ENCODE measurements at places on chromosomes 5 and 9.

GRCh38 chr5:80963521-80963895 lies 3.3 kb downstream of the RASGRF2 start:
- DNase-seq = no peak

DNA sequence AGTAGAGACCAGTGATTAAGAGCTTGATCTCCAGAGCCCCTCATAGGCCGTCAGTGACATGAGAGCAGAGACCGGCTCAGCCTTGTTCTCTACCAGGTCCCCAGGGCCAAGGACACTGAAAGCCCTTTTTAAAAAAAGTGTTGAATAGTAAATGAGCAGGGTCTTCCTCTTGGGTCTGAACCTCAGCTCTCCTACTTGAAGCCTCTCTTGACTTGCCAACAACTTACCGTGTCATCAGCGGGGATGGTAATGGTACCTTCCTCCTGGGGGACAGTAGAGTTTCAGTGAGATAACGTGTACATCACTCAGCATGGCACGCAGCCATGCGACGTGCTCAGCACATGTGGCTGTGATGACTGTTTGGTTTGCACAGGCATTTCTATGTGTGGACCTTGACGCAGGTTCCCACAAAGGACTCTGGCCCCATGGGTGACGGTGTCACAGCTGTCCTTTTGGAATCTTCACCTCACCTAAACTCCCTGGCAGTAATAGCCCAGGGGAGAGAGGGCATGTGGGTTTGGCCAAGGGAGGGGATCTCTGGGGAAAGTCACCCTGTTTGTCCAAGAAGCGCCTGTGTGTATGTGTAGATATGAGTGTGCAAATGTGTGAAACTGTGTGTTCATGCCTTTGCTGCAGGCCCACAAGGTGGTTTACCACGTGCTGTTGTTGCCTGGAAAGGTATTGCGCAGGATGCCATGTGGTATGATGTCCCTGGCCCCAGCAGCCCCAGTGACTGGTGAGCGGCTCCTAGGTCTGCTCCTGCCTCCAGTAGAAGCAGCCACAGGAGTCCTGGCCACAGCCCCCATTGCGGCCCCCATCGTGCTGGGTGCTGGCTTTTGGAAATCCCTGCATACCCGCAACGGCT lies 18.7 kb downstream of the ERGIC1 start:
- no peak for DNase-seq

DNA sequence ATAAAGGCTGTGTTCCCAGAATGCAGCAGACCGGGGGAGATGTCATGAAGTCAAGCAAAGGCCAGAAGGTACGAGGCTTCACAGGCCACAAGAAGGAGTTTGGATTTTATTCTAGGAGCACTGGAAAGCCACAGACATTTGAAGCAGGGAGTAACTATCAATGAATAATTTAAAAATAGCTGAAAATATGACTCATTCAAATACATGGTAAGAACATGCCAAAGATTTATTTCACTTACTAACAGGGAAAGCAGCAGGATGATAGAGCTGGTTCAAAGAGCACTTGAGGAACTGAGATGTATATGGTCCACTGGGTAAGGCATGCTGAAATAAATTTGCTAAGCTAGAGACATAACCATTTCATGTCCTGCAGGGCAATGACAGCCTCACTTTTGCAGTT lies 53.2 kb downstream of the MSX2 start:
- DNase-seq = no peak

- DNase-seq = no peak
Measured at GRCh38 chr5:116622375-116623050, 47.9 kb upstream of the SEMA6A start.

- no peak for DNase-seq
Measured at GRCh38 chr9:136409557-136410455, 608 bp downstream of the ENTR1 start.

- no peak for DNase-seq
Measured at GRCh38 chr5:159765760-159766517, 150.3 kb upstream of the ADRA1B start.

- DNase-seq = peak; percentile 15
Measured at GRCh38 chr9:84239343-84239742, 101.2 kb downstream of the SLC28A3 start.

- DNase-seq = peak; percentile 62
Measured at GRCh38 chr5:138077064-138077696, 6.7 kb upstream of the WNT8A start.

DNA sequence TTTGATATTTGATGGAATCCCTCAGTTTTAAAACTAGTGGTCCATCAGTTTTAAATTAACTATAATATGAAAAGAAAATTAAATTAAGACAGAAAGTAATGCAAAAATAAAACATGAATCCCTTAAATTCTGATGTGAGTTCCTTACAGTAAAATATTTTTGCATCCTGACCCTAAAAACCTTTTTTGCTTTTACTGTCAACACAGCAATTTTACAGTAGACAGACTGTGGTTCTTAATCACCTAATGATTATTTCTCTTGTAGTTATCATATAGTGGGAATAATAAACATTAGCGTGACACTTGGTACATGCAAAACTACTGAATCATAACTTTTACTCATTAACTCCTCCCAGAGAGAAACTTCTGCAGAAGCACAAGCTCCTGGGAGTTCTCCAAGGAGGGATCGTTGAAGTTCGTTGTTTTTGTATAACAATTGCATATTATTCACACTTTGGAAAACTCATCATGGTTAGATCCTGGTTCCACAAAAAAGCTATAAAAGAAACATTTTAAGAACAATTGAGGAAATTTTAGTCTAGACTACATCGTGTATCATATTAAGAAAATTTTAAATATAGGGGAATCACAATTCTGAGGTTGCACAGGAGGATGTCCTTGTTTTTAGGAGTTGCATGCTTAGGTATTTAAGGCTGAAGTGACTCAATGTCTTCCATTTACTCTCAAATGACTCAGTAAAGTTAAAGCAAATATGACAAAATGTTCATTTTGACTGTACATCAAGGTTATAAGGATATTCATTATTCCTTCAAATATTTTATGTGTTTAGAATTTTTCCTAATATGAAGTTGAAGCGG lies 88.2 kb upstream of the NIPAL4 start:
- DNase-seq = no peak

DNA sequence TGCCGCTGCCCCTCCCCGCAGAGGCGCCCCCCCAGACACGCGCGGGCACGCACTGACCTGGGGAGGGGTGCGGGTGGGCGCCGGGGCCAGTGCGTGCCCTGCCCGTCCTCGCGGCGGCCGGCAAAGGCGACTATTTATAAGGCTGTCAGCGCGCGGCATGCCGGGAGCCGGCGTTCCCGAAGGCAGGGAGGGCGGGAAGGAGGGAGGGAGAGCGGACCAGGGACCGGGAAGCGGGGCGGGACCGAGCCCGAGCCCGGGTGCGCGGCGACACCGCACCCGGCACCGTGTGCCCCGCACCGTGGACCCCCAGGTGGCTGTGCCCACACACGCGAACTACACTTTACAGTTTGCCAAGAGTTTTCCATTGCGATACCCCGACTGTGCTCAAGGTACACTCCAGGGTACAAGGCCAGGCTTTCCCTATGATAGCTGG lies at the start of gene AK1:
AK1 (minus strand) TSS at position 110 of the 433 bp plus-strand sequence. CDS start 3,058 bp downstream, outside the sequence.
- DNase-seq = peak; percentile 91

GRCh38 chr9:132978451-132979131 lies at the start of gene GFI1B:
GFI1B (plus strand) TSS chr9:132978694; CDS start chr9:132986679, 7,985 bp downstream.
- no peak for DNase-seq

DNA sequence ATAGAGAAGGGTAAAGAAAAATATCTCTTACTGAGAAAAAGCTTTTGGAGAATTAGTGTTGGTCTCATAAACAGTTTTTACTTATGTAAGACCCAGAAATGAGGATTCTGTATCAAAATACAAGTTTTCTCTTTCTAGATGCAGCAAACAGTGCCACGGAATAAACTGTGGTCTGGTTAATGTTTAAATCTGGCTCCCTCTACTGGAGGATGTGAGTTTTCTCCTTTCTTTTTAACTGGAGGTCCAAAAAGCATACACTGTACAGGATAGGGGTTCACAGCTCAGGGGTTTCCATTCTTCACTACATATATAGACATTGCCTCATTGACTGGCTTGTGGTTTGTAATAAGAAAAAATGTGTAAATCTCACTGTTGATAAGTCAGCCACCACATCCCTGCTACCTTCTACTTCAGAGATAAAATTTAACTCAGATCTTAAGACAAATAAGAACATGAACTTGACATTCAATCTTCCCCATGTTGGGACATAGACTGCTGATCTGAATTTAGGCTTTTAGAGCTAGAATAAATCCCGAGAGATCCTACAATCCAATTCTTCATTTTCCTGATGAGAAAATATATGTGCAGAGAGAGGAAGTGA lies 98.9 kb downstream of the CFAP95 start:
- no peak for DNase-seq

DNA sequence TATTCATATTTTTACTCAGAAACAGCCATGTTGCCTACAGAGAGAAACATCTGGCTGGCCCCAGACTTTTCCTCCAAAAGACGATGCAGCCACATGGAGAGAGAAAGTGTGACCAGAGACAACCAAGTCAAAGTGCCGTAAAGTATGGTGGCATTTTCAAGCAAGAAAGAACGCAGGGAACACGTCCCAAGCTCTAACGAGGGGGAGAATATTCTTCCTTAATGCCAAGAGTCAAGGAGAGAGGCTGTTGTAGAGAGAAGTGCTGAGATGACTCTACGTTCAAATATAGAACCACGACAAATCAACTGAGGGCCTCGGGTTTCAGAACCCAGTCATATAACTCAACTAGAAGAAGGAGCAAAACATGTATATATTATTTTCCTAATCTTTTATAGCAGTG lies 55.9 kb downstream of the FNBP1 start:
- DNase-seq = no peak

All from WERI-Rb-1 (cell line).